Endothelial cell (in vitro differentiated cells): ENCODE measurements at places on chromosomes 5 and 9. TPM values are rescaled to one million over a fixed set of nuclear protein-coding genes. Genes with fewer than 3 reads are reported as not detected.
A peak's percentile ranks its signal among the peaks of the same experiment; 100 is the strongest.

DNA sequence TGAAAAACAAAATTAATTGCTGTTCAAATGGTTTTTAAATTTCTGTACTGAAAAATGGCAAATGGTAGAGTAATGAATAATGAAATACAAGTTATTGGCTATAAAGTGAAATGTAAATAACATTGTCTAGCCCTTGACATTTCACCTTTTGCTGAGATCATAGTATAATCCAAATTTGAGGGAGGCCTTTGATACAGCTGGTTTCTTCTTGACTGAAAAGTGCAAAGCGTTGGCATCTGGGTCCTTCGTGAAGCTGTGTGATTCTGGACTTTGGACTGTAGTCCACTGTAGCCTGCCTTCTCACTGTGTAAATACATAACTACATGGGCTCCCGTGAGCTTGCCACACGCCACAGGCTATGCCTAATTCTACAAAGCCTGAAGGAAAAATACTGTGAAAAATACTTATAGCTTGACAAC, 52.3 kb downstream of the ARHGEF28 start:
- no peaks in the 10 kb centered on the region for H3K27me3 ChIP-seq
- no peaks in the 10 kb centered on the region for H3K36me3 ChIP-seq
- DNase-seq = no peak

GRCh38 chr5:78508186-78508765, 140.3 kb downstream of the LHFPL2 start:
- H3K4me1 ChIP-seq = peaks cover 35% of the 10 kb centered on the region
- no peak overlapping the region for H3K27ac ChIP-seq
- peaks cover 4% of the 10 kb centered on the region for H3K27me3 ChIP-seq
- no peak for DNase-seq
- H3K36me3 ChIP-seq = peaks cover 10% of the 10 kb centered on the region

The DRD1 gene
- total RNA-seq = 0.18 TPM

The CCNO gene
- total RNA-seq = 0.15 TPM

DNA sequence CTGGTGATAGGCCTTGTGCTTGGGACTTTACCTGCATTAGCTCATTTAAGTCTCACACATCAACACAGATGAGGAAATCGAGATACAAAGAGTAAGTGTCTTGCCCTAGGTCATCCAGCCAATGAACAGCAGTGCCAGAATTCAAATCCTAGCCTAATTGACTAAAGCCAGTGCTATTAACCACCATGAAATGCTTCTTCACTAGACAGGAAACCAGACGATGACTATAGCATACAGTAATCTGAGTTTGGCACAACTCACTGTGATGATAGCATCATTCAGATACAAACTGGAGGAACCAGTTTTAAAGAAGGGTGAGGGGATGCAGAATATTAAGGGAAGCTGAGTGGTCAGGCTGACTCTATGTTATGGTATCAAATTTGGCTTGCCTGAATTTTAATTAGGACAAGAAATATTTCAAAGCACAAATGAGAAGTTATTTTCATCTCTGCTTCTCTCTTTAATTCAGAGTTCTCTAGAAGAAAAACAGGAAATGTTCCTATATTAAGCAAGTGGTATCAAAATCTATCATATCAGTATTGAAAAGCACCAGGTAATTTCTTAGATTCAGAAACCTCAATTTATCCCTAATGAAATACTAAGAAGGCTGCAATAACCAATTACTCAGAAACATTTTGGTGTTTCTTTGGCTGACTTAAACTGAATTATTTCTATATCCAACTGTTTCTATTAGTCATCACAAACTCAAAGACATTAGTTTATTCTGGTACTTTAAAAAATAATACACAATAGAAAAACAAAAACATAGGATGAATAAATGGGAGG, 147.0 kb upstream of the RASA1 start:
- H3K4me1 ChIP-seq = no peaks in the 10 kb centered on the region
- no peak for DNase-seq
- H3K27ac ChIP-seq = no peak overlapping the region

DNA sequence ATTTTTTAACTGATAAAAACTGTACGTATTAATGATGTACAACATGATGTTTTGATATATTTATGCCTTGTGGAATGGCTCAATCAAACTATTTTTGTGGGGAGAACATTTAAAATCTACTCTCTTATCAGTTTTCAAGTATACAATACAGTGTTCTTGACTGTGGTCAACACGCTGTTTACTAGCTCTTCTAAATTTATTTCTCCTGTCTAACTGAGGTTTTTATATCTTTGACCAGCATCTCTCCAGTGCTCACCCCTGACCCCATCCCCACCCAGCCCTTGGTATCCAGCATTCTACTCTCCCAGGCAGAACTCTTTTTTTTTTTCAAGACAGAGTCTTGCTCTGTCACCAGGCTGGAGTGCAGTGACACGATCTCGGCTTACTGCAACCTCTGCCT, 169.6 kb upstream of the SNX2 start:
- peaks cover 3% of the 10 kb centered on the region for H3K27me3 ChIP-seq
- peaks cover under 1% of the 10 kb centered on the region for H3K36me3 ChIP-seq
- no peaks in the 10 kb centered on the region for H3K4me1 ChIP-seq
- no peak for DNase-seq

DNA sequence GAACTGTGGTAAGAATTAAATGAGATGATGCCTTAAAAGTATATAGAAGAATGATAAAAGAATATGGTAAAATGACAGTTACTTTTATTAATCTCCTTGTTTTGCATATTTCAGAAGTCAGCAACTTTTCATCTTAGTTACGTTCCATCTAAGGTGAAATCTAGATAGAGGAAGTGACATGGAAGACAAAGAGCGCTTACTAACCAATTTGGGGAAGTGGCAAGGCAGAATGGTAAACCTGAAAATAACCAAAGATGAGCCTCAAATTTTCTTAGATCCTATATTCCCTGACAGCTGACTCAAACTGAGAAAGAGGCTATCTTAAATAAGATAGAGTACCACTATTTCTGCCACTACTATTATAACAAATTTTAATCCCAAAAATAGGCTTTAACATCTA, 52.5 kb downstream of the FGF10 start:
- H3K4me3 ChIP-seq = no peak overlapping the region
- H3K36me3 ChIP-seq = no peaks in the 10 kb centered on the region
- no peak overlapping the region for H3K27ac ChIP-seq
- H3K4me1 ChIP-seq = no peaks in the 10 kb centered on the region
- H3K27me3 ChIP-seq = no peaks in the 10 kb centered on the region

DNA sequence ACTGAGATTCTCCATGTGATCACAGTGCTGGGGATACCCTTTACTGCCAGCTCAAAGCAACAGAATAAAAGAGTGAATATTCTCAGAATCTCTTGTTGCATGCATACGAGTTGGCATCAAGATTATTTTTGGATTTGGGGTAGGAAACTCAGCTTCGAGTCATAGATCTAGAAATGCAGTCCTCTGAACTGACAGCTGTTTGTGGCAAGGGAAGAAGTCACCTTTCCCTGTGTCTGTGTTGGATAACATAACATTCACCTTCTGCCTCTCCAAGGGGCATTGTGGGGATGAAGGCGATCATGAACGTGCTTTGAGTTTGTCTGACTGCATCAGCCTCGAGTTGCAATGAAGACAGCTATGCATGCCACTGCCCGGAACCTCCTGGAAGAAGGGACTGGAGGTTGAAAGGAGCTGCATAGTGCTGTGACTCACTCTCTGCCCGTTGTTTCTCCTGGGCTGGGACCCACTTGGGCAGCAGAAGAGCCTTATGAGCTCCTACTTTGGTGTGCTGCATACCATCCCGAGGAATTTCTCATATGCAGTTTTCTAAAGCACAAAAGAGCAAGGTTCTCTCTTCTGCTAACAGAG, 231.7 kb downstream of the ARHGAP26 start:
- H3K27me3 ChIP-seq = peaks cover 6% of the 10 kb centered on the region
- no peak for DNase-seq
- H3K27ac ChIP-seq = peak overlapping the region; percentile 94
- H3K4me1 ChIP-seq = peaks cover 46% of the 10 kb centered on the region
- H3K4me3 ChIP-seq = no peak overlapping the region

GRCh38 chr5:174272671-174273070, 227.2 kb downstream of the NSG2 start:
- H3K4me3 ChIP-seq = no peak overlapping the region
- no peaks in the 10 kb centered on the region for H3K36me3 ChIP-seq
- no peaks in the 10 kb centered on the region for H3K27me3 ChIP-seq
- H3K4me1 ChIP-seq = no peaks in the 10 kb centered on the region
- no peak for DNase-seq
